ENCODE measurements at places on chromosomes 16 and 17. TPM values are rescaled to one million over a fixed set of nuclear protein-coding genes. Genes with fewer than 3 reads are reported as not detected.

LPO gene
- 0.54 TPM for total RNA-seq

- peaks cover 23% of the 10 kb centered on the region for H3K4me1 ChIP-seq
- no peaks in the 10 kb centered on the region for H3K36me3 ChIP-seq
- H3K4me3 ChIP-seq: no peak overlapping the region
Observed at GRCh38 chr17:47889734-47890529, 6.1 kb upstream of the SP2 start.

- H3K27me3 ChIP-seq: no peaks in the 10 kb centered on the region
- peaks cover 26% of the 10 kb centered on the region for H3K4me1 ChIP-seq
- H3K4me3 ChIP-seq: no peak overlapping the region
- H3K36me3 ChIP-seq: no peaks in the 10 kb centered on the region
- H3K27ac ChIP-seq: peak overlapping the region; percentile 53
- peak; percentile 53 for DNase-seq
Observed at GRCh38 chr17:75959051-75959838, 18.4 kb upstream of the FBF1 start.

DNA sequence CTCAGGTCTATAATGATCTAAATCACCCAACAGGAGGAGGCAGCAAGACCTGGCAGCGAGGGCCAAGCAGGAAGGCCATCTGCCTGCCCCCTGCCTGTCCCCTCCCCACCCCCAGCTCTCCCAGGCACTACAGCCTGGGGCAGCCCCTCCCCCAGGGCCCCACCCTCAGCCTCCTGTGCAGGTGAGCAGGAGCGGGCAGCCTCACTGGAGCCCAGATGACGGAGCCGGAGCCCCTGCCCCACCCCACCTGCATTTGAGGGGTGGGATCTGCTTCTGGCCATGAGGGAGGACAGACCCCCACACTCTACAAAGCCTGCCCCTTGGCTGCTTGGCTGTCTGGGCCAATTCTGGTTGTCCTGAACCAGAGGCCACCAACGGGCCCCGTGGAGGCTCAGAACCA, 12.4 kb upstream of the BAHCC1 start:
- H3K4me1 ChIP-seq: peaks cover 14% of the 10 kb centered on the region
- no peak overlapping the region for H3K4me3 ChIP-seq
- no peak for DNase-seq

DNA sequence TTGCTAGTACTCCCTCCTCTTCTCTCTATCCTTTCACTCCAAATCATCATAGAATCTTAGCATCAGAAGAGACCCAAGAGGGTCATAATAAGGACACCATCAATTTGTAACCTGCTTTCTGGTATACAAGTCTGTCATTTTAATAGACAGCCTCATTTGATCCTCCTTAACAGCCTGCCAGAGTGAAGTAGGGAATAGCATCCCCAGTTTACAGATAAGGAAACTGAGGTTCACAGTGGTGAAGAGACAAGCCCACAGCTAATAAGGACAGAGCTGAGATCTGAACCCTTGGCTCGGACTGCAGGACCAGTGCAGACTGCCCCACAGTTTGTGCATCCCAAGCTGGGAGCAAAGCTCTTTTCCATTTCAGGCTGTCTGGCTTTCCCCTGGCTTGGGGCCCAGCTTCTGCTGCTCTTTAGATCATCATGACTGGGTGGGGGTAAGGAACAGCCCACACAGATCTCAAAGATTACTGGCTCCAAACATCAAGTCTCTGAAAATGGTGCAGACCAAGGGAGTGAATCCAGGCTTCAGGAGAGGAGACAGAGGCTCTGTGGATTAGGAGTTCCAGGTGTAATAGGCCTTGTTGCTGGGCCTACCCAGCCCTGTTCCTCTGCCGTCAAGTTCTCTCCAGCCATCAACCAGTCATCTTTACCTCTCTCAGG, 10.3 kb upstream of the IGFBP4 start:
- no peak for DNase-seq
- H3K27me3 ChIP-seq: no peaks in the 10 kb centered on the region
- no peak overlapping the region for H3K4me3 ChIP-seq

Measured in Caco-2 (cell line).